ENCODE measurements at places on chromosomes 7 and 10.

GRCh38 chr10:62869958-62870357 is 53.8 kb upstream of the EGR2 start:
- DNase-seq: no peak

DNA sequence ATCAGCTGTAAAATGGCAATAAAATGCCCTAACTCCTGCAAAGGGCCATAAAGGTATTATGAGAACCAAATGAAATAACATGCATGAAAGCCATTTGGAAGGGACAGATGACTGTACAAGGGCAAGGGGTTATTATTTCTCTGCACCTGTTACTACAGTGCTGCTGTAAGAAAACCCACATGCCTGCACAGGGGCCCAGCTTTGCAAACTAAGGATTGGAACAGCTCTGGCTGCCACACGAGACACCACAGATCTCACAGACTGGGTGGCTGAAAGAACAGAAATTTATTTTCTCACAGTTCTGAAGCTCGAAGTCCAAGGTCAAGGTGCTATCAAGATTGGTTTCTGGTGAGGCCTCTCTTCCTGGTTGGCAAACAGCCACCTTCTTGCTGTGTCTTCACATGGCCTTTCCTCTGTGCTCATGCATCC is 409.0 kb upstream of the NRP1 start:
- no peak for DNase-seq

- DNase-seq: no peak
These were observed 358.5 kb downstream of the GFRA1 start for GRCh38 chr10:115914475-115914874.

DNA sequence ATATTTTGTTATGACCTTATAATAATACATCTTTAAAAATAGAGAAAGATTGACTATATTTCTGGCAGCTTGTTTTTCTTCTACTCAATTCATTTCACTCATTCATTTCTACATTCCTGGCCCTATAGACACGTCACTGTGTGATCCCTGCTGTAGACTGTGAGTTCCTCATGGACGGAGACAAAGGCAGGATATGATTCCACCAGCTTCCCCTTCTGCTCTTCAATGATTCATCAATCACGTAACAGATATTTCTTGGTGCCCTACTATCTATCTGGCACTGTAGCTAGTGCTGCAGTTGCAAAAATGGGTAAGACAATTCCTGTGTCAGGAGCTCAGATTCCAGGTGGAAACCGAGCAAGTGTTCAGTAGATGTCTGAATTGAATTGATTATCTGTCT is 415.0 kb downstream of the SFMBT2 start:
- no peak for DNase-seq

DNA sequence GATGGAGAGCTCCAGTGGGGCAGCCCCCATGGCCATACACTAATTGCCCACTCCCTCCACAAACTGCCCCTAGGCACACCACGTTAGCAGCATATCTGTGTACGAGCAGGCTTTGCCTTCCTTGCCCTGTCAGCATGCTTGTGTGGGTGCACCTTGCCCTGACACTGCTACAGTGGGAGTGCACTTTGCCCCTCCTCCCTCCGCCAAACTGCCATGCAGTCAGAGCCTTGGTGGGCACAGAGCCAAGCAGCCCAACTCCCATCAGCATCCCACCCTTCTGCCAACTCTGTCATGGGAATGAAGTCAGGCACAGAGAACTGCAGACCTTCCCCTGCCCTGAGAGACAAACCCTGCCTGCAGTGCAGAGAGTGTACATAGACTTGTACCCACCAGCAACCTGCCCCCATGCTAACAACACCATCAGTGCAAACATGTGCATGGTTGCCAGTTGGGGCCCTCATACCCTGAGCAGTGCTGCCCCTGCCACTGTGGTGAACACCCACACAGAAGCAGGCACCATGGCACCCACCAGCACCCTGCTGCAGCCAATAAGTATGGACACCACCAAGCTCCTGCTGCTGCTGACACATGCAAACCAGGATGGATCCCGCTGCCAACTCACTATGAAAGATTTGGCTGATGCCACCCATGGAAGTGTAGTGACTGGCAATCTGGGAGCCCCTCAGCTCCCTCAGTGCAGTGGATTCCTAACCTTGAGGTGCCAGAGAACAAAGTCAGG is 1197.7 kb upstream of the CELF2 start:
- no peak for DNase-seq

DNA sequence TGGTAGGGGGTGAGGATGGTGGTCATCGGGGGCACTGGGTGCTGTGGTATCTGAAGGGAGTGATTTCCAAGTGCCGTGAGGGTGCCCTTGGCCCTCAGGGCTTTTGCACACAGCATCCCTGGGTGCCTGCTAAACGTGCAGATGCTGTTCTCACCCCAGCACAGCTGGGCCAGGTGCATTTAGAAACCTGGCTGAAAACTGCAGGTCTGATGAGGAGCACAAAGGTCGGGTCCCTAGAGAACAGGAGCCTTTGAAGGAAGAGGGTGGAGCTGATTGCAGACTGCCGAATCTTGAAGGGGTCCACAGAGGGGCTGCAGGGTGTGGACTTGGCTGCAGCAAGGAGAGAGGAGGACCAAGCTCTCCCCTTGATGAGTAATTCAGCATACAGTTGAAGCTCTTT is 32.0 kb downstream of the ZMIZ1 start:
- DNase-seq: no peak

DNA sequence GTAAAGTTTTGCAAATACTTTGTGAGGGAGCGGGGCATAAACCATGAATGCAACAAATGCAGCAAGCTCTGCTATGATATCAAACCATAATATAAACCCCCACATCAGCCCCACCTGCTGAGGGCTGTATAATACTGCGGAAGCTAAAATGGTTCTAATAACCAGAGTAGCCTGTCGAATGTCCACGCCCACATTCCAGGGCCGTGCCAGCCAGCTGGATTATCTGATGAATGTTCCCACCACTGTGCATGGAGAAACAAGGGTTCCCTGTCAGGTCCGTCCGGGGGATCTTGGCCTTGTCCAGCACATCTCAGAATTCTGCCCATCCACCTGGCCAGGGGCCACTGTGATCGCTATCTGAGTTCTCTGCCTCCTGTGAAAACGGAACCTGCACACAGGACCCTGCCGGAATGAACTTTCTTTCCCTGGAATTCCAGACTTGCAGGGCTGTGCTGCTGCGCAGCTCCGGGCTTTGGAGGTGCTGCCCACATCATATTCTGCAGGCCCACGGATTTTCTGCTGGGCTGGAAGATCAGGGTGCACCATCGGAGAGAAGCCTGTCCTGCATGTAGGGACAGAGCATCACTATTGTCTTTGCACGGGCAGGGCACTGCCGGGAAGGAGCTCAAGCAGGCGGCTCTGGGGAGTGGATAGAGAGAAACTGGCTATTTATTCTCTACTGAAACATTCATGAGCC is 77.0 kb upstream of the GNA12 start:
- no peak for DNase-seq

GRCh38 chr7:27102581-27103442 is at the start of gene HOXA2:
HOXA2 (minus strand) TSS chr7:27102683; CDS start chr7:27102500, 183 bp downstream.
- DNase-seq: no peak

- DNase-seq: peak; percentile 21
These were observed 78.7 kb downstream of the BEND7 start for GRCh38 chr10:13450069-13450468.

- no peak for DNase-seq
These were observed 59.4 kb downstream of the FANK1 start for GRCh38 chr10:125955766-125956165.

DNA sequence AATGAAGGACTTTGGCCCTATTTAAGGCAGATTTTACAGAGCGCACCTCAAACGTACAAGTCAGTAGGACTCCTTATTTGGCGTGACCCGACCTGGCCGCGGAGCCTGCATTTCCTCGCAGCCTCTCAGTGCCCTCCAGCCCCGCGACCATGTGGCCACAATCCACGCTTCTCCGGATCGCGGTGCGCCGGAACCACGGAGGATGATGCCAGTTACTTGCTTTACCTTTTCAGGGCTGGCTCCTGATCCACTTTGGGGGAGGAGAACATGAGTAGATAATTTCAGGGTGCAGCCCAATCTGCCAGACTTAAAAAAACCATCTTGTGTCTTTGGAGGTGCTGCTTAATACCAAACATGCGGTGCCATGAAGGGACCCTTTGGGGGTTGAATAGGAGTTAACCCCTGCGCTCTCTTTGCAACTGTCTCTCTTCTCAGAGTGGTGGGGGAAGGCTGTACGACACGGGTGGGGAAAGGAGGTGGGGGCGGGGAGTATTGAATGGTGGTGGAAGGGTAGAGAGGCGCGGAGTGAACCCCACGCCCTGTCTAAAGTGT is 1.5 kb downstream of the FRAT1 start:
- DNase-seq: no peak

DNA sequence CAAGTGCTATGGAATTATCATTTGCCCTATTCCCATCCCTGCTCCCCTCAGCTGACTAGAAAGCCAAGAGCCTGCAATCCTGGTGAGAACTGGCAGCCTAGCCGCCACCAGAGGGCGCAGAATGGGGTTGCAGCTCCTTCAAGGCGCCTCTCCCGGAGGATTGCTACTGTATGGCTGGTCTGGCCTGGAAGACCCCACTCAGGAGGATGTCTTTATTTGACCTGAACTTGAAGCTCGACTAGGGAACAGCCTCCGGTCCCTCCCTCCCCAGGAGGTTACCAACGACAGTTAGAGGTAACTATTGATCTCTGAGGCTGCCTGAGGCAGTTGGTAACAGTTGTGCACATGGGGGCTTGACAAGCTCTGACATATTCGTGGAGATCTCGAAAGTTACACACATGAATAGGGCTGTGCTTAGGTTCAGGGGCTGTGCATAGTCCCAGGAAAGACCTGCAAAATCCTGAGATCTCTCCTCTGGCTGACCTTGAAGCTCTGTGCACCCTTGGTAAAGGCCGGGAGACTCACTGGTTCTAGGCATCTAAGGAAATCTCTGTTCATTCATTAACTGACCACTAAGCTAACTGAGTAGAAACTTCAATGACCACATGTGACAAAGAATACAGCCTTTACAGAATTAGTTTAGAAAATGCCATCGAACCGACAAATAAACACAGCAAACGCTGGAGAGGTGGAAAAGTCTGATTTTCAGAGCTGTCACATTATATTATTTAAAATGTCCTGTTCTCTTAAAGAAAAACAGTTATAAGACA is 65.7 kb downstream of the TSPAN12 start:
- peak; percentile 31 for DNase-seq

All from AG09309 (cell line).